ENCODE measurements at places on chromosomes 13 and 19.

DNA sequence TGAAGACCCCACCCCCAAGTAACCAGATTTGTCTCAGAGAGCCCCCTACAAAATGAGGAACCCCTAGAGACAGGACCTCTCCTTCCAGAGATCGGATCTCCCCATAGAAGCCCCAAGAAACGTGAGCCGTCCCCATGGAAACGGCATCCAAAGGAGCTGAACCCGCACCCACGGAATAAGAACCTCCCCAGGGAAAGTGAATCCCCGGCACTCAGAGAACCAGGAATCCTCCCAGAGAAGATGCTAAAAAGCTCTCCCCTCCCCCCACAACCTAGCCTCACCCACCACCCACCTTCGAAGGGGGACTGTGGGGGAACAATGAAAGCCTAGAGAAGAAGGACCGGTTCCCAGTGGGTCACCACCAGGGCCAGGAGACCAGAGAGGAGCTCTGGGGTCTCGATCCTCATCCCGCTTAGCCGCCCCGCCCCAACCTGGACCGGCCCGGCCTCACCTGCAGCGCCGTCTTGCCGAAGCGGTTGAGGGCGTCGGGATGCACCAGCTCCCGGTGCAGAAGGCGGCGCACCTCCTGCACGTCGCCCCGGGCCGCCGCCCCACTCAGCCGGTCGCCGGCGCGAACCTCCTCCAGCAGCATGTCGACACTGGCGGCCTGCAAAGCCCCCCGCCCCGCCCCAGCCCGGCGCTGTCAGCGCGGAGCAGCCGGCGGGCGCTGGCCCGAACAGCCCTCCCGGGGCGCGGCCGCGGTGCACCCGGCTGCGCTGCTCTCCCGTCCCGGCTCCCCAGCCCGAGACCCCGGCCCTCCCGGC is 535 bp downstream of the CDKN2D start:
- DNase-seq: no peak

DNA sequence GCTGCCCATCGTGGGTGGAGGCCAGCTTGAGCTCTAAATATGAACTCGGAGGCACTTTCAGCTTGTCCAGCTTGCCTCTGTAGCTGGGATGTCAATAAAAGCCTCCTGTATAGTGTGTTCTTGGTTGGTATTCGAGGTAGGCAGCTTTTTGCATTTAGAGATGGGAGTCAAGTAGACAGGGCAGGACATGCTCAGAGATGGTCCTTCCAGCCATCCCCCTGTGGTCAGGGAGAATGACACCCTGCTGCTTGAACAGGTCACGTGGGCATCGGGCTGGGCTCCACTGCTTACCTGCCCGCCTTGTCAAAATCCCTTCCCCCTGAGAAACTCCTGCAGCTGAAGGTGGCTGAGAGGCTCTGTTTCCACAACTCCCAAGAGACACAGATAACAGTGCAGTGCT is 302.5 kb downstream of the ZNF536 start:
- no peak for DNase-seq

DNA sequence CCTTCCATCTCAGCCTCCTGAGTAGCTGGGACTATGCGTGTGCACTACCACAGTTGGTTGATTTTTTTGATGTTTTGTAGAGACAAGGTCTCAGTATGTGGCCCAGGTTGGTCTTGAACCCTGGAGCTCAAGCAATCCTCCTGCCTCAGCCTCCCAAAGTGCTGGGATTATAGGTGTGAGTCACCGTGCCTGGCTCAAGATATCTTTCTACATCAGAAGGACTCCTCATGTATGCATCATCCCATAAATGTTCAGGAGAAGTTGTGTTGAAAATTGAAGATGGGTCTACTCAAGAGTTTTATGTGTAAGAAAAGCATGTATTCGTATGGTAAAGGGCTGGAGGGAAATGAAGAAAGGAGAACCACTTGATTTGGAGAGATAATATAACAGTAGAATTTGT is 71.8 kb upstream of the STK24 start:
- no peak for DNase-seq

- peak; percentile 97 for DNase-seq
Measured at GRCh38 chr19:17107546-17108452, 32.2 kb downstream of the MYO9B start.

DNA sequence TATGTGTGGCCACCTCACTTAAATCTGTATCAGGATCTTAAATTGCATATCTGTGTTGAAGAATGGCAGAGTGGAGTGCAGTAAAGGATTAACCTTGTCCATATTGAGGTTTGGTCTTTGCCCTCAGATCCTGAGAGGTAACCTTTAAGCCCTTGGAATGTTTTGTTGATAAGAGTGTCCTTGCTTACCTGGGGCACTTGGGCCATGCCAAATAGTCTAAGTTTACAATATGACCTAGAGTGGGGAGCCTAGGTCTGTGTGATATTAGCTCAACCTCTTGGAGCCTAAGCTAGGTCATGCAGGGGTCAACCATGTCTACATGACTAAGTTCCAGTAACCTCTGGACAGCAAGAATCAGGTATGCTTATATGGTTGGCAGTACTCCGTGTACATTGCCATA is 792.5 kb downstream of the DIAPH3 start:
- DNase-seq: no peak

DNA sequence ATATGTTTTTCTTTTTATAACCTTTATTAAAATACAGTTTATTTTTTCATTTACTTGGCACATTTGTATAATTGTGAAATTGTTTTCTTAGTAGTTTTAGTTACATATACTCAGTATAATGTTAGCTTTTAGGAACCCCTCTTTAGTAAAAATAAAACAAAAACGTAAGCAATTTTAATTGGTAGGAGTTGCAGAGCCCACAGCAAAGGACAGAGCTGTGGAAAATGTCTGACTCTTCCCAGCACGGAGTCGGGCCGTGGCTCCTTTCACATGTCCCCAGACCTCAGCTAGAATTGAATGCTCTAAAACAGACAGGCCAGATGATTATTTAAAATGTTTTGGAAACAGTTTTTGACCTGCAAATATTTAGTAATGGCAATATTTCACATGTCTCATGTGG is 27.9 kb upstream of the CEACAM21 start:
- DNase-seq: no peak

DNA sequence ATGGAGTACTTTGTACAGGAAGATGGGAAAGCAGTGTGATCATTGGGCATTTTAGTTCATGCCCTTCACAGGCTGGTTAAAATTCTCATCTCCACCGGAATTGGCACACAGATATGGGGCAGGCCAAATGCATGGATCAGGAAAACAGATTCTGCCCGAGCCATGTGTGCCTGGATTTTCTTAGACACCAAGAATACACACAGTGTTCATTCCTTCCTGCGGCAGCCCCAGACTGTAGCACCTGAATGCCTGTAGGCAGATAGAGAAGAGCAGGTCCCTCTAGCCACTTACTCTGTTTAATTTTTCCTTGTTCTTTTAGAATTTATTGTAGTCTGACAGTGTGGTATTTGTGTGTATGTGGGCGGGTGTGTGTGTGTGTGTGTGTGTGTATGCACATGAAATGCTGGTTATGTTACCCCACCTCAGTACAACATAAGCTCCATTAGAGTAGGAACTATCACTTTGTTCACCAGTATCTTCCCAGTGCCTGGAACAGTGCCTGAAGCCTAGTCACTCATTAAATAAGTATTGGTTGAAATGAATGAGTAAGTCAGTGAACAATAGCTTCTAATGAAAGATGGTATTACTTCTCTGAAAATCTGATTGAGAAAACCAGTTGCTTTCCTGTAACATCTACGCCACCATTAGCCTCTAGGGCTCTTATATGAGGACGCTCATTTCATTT is 41.7 kb downstream of the FRY start:
- no peak for DNase-seq

- no peak for DNase-seq
Measured at GRCh38 chr13:27194209-27194608, 22.6 kb upstream of the USP12 start.

DNA sequence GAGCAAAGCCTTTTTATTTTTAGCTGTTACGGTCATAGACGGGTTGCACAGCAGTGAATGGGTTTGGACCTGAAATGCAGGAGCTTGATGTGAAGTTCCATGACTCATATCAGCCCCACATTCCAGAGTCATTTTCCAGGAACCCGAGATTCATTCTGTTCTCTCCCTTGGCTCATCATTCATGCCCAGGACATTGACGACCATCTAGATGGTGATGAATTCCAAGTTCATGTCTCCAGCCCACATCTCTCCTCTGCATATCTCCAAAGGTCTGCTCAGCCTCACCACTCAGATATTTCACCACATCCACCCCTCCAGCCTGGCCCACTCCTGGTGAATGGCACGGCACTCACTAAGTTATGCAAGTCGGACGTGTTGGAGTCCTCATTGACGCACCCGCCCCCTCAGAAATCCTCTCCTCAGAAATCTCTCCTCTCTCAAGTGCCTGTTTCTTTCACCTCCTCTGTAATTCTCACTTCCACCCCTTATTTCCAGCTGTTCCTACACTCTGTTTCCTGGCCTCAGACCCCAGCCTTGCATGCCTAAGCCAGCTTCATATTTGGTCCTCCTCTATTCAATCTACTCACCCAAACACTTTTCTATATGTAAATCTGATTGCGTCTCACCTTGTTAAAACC is 83.1 kb downstream of the ALOX5AP start:
- peak; percentile 94 for DNase-seq

DNA sequence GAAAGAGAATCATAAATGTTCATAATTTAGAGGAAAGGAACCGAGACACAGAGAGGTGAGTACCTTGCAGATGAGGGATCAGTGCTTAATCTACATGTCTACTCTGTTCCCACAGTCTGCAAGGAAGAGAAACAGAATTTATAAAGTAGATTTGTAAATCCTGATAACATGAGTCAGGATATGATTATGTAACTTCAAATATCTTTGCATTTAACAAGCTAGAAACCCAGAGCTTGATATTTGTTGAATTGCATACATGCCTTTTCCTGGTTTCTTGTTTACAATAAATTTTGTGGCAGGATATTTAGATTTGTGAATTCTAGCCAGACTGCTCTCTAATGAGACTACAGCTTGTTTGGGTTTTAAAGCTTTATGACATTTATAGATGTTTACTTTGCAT is 219.2 kb downstream of the ENOX1 start:
- DNase-seq: peak; percentile 45

DNA sequence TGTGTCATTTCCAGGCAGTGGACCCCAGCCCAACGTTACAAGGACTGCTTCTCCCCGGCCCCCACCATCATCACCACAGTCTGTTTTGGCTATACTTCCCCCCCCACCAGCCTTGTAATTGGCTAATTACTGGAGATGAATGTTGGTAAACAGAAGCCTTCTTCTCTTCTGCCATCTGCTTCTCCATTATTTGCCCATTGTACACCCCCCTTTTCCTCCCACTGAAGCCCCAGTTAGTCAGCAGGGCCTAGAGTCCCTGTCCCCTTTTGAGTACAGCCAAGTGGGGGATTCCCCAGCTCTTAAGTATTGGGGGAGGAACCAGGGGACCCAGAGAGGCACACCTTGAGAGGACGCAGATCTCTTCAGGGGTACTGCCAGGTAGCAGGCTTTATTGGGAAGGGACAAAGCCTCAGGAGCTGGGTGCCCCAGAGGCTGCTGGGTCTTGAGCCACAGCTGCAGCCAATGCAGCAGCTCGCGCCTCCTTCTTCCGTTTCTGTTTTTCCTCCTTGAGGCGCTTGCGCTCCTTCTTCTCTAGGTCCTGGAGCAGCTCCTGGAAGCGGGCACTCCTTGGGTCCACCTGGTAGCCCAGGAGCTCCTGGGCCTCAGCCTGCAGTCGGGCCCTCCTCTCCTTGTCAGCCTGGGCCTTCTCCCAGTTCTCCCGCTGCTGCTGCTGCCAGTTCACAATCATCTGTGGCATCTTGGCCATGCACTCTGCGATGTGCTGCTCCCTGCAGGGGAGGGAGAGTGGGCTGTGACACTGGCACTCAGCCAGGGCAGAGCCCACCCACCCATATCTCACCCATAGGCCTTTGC is 3.0 kb downstream of the GADD45GIP1 start:
- no peak for DNase-seq

- no peak for DNase-seq
Measured at GRCh38 chr13:93422980-93423543, 196.5 kb downstream of the GPC6 start.

- no peak for DNase-seq
Measured at GRCh38 chr13:112397108-112397507, 21.0 kb downstream of the SPACA7 start.

All from fibroblast of the aortic adventitia (primary cell).